NCI-H524 treated with DMSO at 0.1 percent for 48 hours (cell line): ENCODE measurements at places on chromosomes 11 and 22.

- no peak for DNase-seq
These were observed 16.9 kb downstream of the IL18BP start for GRCh38 chr11:72015511-72016061.

DNA sequence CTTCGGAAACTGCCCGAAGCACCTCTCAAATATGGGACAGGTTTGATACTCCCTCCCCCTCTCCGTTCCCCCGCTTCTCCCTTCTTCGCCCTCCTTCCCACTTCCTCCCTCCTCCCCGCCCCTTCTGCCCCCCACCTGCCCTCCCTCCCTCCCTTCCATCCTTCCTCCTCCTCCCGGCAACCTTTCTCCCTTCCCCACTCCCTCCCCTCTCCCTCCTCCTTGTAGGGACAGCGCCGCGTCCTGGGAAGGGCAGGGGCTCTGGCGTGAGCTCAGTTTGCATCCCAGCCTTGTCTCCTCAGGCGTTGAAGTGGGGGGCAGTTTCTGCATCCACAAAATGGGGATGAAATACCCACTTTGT lies 6.1 kb upstream of the NFAM1 start:
- DNase-seq, result no peak

DNA sequence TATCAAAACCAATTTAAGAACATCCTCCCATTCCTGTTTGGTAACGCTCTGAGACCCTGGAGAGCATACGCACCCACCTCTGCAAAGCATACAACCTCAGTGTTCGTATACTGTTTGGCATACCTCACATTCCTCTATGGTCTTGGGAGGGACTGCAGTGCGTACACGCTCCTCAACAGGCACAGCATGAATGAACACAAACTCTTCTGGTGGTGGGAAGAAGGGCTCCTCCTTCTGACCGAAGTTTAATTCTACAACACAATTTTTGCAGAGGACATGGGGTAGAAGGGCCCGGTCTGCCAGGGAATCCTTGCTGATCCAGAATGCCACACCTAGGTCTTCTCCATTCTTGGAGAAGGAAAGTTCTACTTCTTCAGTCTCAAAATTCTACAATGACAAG lies 5.3 kb downstream of the HNRNPUL2 start:
- no peak for DNase-seq

- no peak for DNase-seq
These were observed 5.0 kb upstream of the LRFN4 start for GRCh38 chr11:66851698-66852465.

GRCh38 chr11:120752668-120753067 lies 241.1 kb downstream of the GRIK4 start:
- DNase-seq, result no peak

- no peak for DNase-seq
These were observed 49.7 kb downstream of the CCDC34 start for GRCh38 chr11:27313157-27313821.

- no peak for DNase-seq
These were observed 895 bp downstream of the KLHDC7B start for GRCh38 chr22:50546326-50547262.

DNA sequence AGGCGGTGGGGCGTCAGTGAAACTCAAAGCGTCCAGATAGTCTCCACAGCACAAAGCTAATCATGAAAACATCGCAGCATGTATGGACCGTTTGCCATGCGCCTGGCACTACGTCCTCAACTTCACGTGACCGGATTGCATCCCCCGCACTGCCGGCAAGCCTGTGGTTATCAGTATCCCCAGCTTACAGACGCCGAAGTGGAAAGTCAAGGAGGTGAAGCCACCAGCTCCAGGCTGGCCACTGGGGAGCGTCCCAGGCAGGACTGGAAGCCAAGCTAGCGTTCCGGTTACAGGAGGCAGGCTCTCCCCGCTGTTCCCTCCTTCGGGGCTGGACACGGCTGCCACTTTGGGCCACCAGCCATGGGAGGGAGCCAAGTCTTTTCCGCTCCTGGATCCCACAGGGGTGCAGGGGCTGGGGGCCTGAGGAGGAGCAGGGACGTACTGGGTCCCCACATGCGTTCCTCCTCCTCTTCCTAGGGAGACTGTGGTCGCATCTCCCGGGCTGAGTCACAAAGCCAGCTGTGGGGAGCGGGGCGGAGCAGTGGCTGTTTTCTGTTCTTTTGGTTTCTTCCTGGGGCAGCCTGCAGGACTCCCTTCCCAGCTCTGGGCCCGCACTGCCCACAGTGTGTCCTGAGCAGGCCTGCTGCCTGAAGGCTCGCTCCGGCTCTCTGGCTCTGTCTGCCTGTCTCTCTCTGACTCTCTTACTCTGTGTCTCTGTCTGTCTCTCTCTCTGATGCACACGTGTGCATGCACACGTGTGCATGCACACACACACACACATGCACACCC lies 4.3 kb upstream of the OSBPL5 start:
- DNase-seq, result no peak

DNA sequence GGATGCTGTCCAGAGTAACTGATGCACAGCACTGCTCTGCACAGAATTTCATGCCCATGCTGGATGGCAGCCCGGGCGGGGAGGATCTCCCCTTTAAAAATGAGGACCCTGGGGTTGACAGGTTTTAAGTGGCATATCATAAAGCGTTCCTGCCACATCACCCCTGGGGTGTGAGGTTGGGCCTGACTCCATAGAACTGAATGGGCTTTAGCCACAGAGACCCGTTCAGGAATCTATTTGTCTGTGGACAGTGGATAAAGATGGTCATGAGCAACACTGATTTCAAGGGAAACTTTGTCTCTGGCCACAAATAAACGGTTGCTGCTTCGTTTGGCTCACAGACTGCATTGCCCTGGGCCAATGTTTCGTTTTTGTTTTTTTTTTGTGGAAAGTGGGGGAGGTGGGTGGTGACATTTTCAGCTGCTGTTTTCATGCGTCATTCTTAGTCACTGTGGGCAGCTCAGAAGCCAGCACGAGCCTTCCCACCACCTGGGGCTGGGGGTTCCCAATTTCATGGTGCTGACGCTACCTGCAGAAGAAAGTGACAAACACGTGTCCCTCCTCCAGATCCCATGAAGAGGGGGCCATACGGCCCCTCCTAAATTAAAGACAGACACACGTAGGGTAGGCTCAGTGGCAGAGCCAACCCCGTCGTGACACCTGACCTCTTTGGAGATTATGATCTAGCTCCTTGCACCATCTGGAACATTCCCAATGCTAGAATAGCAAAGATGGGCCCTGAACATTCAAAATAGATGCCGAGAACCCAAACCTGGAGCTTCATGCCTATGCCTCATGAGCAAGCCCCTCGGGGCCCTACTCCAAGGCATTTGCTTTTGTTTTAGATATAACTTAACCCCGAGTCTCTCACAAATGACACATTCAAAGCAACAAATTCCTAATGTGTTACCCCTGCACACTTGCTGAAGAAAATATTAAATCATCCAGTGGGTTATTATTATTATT lies 54.8 kb upstream of the PHF21B start:
- no peak for DNase-seq

DNA sequence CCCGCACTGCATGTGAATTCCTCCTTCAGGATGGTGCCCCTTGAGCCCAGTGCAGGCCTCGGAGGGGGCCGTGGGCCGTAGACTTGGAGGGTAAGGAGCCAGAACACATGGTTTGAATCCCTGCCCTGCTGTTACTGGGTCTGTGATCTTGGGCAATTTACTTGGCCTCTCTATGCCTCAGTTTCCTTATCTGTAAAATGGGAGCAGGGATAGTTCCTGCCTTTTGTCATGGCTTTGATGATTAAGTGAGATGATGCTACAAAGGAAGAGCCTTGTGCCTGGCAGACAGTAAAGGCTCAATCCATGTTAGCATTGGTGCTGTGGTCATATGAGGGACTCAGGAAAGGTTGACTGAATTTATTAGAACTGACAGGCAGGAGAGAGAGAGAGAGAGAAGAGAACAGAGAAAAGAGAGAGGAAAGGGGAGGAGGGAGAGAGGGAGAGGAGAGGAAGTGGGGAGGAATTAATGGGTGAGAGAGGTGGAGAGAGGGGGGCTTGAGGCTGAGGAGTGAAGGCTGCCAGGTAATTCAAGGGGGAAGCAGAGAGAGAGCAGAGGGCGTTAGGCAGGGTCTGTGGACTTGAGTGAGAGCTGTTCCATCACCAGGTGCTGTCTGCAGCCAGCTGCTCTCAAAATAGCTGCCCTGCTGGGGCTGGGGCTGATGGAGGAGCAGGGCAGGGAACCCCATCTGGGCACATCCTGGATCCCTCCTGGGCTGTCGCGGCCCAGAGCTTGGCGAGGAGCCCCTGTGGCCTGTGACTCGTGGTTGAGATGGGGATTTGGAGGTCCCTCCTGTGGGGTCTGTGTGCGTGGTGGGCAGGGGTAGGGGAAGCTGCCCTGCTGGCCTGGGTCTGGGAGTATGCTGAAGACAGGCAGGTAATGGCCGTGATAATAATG lies 44.1 kb downstream of the MCM5 start:
- DNase-seq, result no peak

DNA sequence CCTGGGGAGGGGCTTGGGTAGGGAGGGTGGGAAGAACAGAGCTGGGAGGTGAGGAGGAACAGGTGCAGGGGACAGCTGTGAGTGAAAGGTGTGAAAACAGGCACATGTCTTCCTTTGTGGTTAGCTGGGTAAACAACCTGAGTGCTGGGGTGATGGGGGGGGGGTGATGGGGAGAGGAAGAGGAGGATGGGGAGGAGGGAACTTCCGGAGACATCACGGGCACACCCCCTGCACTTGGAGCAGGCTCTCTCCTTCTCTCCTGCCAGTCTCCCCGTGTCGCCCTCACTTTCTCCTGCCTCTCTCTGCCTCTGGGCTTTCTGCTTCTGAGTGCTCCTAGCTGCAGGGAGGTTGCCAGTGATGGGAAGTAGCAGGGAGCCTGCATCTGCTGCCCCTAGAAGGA lies 8.8 kb downstream of the CXCR5 start:
- DNase-seq, result no peak

DNA sequence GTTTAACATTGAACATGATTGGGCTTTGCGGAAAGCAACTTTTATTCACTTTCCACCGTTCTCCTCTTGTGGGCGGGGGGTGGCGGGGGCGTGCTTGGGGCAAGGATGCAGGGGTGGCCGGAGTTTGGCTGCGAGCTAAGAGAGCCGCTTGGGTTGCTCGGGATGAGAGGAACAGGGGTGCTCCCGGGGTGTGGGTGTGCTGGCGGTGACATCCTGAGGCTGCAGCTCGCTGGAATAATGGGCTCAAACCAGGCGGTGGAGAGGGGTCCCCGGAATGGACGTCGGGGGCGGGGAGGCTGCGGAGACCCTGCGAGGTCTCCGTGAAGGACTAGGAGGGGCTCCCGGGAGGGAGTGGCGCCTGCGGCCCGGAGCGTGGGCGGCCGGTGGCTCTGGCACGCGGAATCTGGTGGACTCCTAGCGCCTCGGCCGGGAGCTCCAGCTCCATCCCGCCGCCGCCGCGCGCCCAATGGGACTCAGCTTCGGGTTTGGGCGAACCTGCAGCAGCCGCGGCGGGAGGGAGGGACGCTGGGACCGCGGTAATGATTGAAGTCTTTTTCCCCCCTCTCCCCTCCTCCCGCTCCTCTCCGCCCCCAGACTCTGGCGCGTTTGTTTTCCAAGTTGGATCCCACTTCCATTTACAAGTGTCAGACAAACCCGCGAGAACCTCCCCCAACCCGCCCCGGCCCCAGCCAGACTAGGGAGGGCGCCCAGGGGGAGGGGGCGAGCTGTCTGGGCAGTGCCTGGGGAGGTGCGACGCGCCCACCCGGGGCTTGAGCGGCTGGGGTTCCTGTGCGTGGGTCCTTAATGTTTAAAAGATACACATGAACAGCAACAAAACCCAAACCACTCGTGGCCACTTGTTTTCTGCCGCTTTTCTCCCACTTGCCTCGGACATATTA lies 2.0 kb downstream of the FAT3 start:
- no peak for DNase-seq

DNA sequence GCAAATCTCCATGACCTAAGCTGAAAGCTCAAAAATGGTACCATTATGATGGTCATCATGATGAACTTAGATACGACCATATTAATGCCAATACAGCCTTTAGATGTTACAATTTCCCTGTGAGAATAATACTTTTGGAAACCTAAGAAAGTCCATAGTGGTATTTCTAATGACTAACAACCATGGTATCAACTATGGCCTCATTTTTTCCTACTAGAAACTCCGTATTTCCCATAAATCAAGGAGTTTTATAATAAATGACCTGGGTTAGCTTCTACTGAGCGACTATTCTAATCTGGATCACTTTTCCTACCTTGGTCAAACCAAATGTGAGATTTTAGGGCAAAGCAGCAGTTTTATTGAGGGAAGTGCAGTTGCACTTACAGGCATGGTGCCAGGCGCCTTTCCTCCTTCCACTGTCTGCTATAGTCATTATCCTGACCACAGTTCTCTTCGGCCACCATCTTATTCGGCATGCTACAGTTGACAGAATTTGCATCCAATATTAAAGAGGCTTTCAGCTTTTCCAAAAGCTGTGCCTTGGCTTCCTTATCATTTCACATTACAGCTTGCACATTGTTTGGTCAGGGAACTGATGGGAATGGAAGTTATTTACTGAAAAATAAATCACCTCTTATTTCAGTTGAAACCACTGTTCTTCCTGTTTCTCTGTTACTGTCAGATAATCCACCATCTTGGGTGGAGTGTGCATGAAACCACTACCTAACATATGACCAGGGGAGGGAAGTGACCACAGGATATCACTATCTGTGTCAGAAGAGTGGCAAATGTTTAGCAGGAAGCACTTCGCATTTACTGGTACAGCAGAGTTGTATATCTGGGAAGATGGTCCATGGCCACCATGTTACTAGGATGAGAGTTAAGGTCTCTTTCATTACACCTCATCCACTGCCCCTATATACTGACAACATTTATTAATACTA lies 74.5 kb upstream of the PICALM start:
- DNase-seq, result no peak
